ENCODE measurements at places on chromosomes 7 and 10. TPM values are rescaled to one million over a fixed set of nuclear protein-coding genes. Genes with fewer than 3 reads are reported as not detected.

DNA sequence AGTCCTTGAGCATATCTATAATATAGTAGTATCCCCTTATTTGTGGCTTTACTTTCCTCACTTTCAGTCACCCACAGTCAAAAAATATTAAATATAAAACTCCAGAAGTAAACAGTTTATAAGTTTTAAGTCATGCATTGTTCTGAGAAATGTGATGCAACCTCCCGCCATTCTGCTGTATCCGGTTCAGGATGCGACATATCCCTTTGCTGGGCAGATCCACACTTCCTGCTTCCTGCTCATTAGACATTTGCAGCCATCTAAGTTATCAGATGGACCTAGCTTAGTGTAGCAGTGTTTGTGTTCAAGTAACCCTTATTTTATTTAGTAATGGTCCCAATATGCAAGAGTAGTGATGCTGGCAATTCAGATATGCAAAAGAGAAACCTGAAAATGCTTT, 38.9 kb upstream of the BMS1 start:
- no peak for DNase-seq

- no peak for DNase-seq
Observed at GRCh38 chr7:33486633-33487032, 357.3 kb downstream of the BBS9 start.

The EMX2 gene
- total RNA-seq, result not detected

DNA sequence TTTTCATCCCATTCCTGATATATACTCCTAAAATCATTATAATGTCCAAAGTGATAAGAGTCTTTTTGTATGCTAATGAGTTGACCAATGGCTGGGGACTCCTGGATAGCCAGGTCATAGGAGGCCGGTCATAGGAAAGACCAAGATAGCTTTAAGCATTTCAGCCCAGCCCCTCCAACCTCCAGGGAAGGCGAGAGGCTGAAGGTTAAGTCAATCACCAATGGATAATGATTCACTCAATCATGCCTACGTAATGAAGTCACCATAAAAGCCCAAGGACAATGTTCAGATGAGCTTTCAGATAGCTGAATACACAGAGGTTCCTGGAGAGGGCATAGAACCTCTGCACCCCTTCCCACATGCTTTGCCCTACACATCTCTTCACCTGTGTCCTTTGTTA, 75.7 kb downstream of the VWDE start:
- no peak for DNase-seq

- no peak for DNase-seq
Observed at GRCh38 chr7:46291050-46291438, 370.0 kb upstream of the IGFBP3 start.

GRCh38 chr7:109003742-109004141, 434.1 kb downstream of the DNAJB9 start:
- DNase-seq, result no peak

DNA sequence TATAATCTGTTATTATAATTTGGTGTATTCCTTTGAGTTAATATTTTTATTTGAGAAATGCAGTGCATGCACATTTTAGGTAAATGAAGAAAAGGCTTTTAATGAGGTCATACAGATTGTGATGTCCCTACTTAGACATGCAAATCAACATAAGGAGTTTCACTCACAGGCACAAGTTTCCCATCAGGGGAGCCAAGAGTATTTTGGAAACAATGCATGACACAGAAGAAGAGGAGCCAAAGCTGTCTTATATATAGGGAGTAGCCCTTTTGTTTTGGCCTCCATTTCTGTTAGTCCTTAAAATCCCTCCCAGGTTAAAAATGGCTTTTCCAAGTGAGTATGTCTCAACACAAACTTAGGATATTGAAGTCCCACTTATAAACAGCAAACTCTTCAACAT, 703.4 kb upstream of the ANKRD30A start:
- no peak for DNase-seq

DNA sequence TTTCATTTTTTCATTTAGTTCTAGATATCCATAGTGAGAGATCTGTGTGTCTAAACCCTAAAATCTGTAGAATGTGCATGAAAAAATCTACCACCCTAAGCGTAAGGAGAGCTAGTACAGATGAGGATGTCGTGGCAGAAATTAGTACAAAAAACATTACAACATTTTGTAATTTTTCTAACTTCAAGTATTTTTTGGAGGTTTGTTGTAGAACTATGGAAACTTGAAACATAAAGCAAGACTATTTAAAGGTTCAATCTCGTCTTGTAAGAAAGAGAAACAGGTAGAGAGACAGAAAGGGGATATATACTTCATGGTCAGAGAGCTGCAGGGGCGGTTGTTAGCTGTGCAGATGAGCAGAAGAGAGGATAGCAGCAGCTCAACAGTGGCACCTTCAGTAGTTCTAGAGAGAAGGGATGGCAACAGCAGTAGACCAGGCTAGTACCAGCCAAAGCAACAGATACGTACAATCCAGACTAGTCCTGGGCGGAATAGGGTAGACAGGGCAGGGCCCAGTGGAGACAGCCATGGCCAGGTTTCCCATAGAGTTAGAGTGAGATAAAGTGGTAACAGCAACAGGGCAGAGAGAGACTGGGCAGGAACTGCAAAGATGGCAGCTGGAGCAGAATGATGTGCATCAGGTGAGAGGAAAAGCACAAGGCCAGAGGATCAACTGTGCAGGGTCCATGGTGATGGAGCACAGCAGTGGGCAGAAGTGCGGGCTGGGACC, 145.2 kb downstream of the FRMD4A start:
- DNase-seq, result no peak

- no peak for DNase-seq
Observed at GRCh38 chr10:60611291-60611747, 167.0 kb upstream of the CDK1 start.

The GIMAP8 gene
- total RNA-seq, result 4.4 TPM

The EVX1 gene
- not detected for total RNA-seq

DNA sequence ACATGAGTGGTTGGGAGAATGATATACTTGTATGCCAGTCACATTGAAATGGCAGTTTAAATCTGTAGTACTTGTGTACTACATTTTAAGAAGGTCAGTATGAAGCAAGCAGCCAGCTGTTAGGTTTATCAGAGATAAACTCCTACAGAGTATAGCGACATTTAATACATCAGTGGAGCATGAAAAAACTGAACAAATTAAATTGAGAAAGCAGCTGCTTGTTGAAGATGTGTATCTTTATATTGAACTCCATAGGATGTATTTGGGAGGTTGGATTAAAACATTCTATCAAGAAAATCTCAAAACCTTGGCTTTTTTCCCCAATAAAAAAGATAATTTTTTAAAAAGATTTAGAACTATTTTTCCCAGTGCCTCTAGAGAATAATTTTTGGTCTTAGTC, 47.8 kb downstream of the PHF14 start:
- no peak for DNase-seq

The CALML5 gene
- not detected for total RNA-seq

The FFAR4 gene
- 0.25 TPM for total RNA-seq

GRCh38 chr7:131603932-131604331, 47.5 kb upstream of the PODXL start:
- no peak for DNase-seq

DNA sequence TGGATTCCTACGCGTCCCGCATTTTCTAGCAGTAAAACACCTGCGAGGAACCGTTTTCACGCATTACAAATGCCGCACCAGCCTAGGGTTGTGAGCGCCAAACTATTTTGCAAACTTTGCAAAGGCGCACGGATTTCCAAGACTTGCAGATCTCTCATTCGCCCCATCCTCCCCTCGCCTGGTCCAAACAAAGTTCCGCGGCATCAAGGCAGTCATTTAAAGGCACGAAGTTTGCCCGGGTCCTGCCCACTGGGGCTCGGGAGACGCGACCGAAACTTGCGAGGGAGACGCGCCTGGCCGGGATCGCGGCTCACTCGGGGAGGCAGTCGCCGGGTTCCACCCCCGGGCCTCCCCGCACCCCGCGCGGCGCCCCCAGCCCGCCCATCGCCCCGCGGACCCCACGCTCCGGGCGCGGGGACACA, 613 bp downstream of the USP6NL start:
- DNase-seq, result peak; percentile 66

The PPIF gene
- total RNA-seq, result 93.4 TPM

- no peak for DNase-seq
Observed at GRCh38 chr7:143327903-143328302, 12.0 kb downstream of the CLCN1 start.

DNA sequence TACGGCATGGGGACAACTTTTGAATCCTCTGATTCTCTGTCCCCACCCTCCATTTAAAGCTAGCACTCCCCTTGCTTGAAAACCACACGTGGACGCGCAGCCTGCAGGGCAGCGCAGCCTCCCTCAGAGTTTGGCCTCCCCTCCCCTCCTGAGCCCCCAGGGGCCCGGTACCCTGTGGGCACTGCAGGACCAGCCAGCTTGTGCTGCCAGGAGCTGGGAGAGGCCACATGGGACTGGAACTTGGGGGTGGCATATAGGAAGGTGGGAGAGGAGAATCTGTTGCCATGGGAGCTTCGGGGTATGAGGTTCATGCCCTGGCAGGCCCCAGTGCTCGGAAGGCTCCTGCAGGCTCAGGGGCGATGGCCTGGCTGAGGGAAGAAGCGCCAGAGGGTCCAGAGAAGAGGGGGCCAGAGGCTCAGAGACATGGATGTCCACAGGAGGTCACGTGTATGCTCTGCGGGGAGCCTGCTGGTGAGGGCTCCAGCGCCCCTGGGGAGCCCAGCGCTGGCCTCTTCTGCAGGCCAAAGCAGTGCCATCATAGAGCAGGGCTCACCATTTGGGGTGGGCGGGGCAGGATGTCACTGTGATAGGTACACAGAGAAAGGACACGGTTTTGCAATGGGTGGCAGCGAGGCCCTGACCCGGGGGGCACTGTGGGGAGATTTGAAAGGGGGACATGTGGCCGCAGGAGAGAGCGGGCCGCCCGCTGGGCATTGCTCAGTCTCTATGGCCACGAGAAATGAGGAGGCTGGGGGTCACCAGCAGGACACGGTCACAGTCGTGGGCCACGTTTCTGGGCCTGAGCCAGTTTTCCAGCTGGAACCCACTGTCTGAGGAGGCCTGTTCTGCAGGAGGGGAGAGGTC, 64.2 kb downstream of the GLRX3 start:
- DNase-seq, result no peak

- DNase-seq, result peak; percentile 89
Observed at GRCh38 chr10:14608381-14609001, 166.2 kb downstream of the FAM107B start.

DNA sequence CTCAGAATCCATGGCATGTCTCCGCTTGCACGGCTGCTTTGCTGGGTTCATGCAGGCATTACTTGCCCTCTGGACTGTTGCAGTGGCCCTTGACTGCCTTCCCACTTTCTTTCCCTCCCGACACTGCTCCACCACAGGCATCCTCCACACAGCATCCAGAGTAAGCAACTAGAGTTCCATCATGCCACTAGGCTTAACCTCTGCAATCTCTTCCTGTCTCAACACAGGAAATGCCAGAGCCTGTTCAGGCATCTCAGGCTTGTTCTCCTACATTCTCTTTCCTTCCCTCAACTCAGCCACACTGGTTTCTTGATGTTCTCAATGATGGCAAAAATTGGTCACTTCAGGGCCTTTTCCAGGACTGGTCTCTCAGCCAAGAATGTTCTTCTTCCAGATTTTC, 284.5 kb upstream of the KLF6 start:
- DNase-seq, result no peak

The CACNA2D1 gene
- 0.91 TPM for total RNA-seq

The LIPK gene
- not detected for total RNA-seq

The SLC26A3 gene
- 0.93 TPM for total RNA-seq

The PRKG1 gene
- total RNA-seq, result 1.2 TPM

DNA sequence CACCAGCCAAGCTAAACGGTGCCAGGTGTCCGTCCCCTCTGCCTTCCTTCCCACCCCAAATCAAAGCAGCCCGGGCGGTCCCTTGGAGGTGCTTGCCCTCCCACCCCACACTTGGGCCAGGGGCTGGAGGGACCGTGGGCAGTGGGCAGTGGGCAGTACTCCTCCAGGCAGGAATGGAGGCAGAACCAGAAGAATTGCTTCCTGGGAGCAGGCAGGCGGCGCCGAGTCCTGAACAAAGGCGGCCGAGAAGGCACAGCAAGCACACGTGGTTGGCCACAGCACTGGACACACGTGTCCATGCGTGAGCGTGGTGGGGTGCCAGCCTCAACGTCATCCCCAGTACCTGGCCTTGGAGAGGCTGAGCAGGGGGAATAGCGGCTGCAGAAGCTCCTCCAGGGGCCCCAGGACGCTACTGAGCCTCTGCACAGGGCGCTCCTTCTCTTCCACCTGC, 48.4 kb upstream of the NKX6-2 start:
- DNase-seq, result no peak

GRCh38 chr7:13989949-13990305, 461 bp upstream of the ETV1 start:
- DNase-seq, result no peak

The FAM25A gene
- total RNA-seq, result not detected

DNA sequence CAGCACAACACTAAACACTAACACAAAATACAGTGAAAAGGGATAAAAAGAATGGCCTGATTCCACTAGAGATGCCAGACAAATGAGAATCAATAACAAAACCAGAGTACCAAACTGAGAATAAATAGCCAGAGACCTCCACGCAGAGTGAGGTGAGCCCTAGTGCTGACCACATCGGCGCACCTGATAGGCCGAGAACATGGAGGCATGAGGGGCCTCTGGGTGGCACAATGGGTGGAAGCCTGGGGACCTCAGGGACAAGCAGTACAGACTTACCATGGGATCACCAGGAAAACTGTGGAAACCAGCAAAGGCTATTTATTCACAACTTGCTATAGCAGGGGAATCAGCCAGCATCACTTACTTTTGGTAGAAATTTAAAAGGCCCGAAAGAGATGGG, 1.8 kb upstream of the CSGALNACT2 start:
- DNase-seq, result no peak
